Activated CD8-positive, alpha-beta memory T cell treated with anti-CD3 and anti-CD28 coated beads for 4 hours (primary cell): ENCODE measurements at places on chromosomes 7 and 10.

DNA sequence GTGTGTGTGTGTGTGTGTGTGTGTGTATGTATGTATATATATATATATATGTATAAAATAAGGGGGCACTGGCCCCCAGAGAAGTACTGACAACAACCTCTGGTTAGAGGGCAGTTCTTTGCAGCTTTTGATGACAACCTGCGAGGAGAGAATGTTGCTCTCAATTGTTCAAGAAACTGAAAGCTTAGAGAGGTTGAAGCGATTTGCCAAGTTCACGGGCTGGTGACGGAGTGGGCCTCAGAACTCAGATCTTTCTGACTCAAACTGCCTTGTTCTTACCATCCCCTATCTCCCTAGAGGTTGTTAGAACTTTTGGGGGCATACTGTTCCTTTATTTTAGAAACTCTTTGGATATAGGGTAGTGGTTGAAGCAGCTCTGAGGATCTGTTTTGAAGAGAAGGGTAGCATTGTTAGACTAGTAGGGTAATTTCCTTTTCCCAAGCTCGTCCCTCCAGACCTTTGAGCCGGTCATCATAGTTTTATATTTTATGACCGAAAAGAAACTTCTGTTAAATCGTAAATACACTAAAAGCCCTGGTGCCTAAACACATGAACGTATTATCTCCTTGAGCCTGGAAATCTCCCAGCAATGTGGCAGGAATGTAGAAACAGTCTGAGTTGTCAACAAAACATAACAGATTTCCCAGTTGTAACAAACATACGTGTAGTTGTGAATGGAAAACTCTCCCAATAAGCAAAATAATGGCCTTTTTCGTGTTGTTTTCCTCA is 541.7 kb upstream of the GALNT17 start:
- DNase-seq = no peak

GRCh38 chr7:104048055-104048454 is 58.6 kb upstream of the RELN start:
- DNase-seq = no peak

GRCh38 chr10:100192350-100192749 is 6.5 kb upstream of the ERLIN1 start:
- DNase-seq = no peak

DNA sequence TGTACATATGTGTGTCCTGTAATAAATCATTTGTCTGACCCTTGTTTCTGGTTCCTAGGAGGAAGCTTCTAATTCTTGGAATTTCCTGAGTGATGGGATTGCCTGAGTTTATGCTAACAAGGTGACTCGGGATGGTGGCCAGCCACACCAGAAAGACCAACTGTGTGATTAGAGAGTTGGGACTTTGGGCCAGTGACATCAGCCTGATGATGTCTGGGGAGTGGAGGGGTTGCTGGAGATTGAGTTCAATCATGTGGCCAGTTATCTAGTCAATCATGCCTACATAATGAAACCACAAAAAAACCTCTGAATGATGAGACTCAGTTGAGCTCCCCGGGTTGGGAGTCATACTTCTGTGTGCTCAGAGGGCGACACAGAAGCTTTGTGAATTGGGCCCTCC is 23.5 kb upstream of the CARD11 start:
- no peak for DNase-seq

- no peak for DNase-seq
These were observed 61.0 kb upstream of the SFMBT2 start for GRCh38 chr10:7471720-7472367.

GRCh38 chr7:13352677-13353076 is 636.8 kb downstream of the ETV1 start:
- DNase-seq = no peak

- DNase-seq = no peak
These were observed 221.5 kb downstream of the INHBA start for GRCh38 chr7:41481353-41481752.

- DNase-seq = no peak
These were observed 13.3 kb downstream of the SCRN1 start for GRCh38 chr7:29976266-29976665.

GRCh38 chr10:117364110-117364960 is 10.9 kb downstream of the PDZD8 start:
- DNase-seq = no peak

GRCh38 chr7:37119296-37119860 is 329.3 kb downstream of the ELMO1 start:
- DNase-seq = no peak

DNA sequence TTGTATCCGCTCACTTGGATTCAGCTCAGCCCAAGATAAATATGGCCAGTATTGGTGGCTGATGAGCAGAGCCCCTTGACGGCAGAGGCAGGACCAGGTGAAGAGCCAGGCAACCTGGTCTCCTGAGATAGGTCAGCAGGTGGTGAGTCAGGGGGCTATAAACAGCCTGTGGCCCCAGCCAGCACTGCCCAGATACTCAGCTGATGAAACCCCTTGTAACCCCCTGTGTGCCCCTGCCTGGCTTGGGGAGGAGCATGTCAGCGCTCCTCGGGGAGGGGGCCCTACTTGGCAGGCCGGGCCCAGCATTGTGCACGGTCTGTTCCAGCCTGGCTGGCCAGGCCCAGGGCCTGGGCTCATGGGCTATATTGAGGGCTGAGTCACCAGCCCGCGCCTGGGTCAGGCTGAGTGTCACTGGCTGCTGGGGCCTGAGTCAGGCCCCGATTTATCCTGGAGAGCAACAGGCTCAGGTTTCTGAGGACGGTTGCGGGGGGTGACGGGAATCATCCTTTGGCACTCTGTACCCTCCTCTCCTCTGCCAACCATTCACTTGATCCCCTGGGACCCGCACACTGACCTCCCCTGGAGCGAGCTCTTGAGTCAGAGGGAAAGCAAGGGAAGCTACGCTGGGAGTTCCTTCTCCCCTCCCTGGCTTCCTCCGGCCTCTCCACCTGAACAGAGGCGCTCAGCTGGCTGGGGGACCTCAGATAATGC is 2.8 kb upstream of the FLNC start:
- DNase-seq = no peak
